H1 (cell line): ENCODE measurements at places on chromosomes 4 and X.

- DNase-seq, result no peak
Measured at GRCh38 chr4:123102897-123103471, 180.6 kb upstream of the NUDT6 start.

DNA sequence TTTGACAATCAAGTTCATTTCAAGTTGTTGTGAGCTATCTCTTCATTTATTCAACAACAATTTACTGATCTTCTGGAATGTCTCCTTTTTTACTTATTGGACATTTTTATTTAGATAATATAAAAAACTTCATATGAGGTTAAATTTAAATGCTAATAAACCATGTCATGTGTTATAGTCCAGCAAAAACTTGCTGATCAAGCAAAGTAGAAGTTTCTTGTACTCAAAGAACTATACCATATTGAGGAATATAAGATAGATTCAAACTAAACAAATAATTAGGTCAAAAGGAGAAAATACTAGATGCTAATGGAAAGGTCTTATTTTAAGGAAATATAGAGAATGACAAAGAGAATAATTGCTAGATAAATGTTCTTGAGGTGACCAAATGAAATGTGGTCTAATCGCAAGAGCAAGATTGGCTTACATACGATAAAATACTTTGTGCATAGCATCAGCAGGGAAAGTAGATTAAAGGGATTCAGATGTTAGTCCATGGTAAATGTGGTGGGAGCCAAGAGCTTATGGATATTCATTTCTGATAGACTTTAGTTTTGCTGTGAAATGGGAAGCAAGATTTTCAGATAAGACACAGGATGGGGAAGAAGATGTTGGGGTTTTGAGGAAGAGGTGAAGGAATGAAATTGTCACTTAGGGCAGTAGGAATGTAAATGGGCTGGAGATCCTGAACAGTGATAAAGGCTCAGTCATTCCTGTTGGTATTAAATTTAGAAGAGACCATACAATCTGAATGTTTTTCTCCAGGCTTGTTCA, 229.5 kb downstream of the MAPK10 start:
- DNase-seq, result no peak

DNA sequence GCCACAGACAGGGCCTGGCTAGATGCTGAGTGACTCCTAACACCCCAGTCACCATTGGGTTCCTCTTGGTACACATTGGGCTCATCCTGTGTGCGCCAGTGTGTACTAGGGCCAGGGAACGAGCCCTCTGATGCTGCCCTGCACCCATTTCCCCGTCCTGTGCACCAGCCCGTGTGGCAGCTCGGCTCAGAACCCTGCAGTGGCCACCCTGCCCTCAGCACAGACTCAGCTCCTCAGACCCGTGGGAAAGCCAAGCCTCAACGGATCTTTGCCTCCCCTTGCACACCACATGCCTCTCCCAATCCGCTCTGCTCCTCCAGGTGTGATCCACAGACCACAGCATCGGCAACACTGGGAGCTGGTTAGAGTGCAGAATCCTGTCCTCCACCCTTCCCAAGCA, 38.6 kb downstream of the EVC start:
- peak; percentile 39 for DNase-seq

DNA sequence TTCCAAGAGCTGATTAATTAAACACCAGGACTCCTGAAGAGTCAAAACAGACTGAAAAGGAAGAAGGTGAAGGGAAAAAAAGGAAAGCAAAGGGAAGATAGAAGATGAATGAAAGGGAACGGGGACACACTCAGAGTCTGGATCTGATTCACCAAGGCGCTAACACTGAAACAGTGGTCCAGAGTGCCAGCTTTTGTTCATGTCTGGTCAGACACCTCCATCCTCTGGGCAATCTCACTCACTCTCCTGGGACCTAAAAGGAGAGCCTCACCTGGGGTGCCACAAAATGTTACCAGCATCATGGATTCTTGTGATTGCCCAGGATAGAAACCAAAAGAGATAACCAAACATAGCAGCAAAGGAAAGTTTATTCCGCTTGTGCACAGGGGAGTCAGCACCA, 120.3 kb upstream of the AFF2 start:
- no peak for DNase-seq

DNA sequence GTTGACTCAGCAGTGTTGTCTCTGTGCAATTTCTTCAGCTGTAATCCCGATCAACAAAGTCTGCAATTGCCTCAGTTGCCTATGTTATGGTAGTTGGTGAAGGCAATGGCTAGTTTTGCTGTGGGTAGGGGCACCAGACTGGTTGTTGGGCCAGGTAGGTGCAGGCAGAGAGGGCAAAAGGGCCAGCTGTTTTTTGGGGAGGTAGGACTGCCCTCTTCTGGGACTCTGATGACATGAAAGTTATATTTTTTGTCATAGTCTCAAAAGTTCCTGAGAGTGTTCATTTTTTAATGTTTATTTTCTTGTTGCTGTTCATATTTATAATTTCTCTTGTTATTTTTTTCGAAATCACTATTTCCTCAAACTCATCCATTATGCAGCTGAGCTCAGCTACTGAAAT, 25.1 kb downstream of the DCAF12L2 start:
- no peak for DNase-seq

GRCh38 chr4:170497112-170497511, 407.4 kb upstream of the AADAT start:
- DNase-seq, result no peak

- DNase-seq, result no peak
Measured at GRCh38 chrX:65688403-65688871, 21.0 kb downstream of the MSN start.

GRCh38 chr4:37982736-37983135, 22.5 kb downstream of the PTTG2 start:
- DNase-seq, result no peak

- no peak for DNase-seq
Measured at GRCh38 chrX:41722214-41722613, 1.8 kb upstream of the GPR82 start.

- DNase-seq, result no peak
Measured at GRCh38 chr4:7201420-7202305, 9.3 kb downstream of the SORCS2 start.
